GM23248 (cell line): ENCODE measurements at places on chromosomes 4 and X. TPM values are rescaled to one million over a fixed set of nuclear protein-coding genes. Genes with fewer than 3 reads are reported as not detected.

Gene APLN
- 0.80 and 1.1 TPM in 2 replicates for polyA plus RNA-seq

Gene MAGEA2B
- not detected in 2 replicates for polyA plus RNA-seq

Gene GLUD2
- 0.28 and 0.36 TPM in 2 replicates for polyA plus RNA-seq

Gene ZNF595
- polyA plus RNA-seq: 5.3 and 5.8 TPM in 2 replicates

Gene CT45A5
- not detected in 2 replicates for polyA plus RNA-seq

Gene NAA11
- not detected in 2 replicates for polyA plus RNA-seq

Gene PITX2
- 5.6 and 5.8 TPM in 2 replicates for polyA plus RNA-seq

Gene RAB9B
- polyA plus RNA-seq: 0.80 and 0.81 TPM in 2 replicates

Gene PDCL2
- not detected in 2 replicates for polyA plus RNA-seq

Gene ETDB
- not detected in 2 replicates for polyA plus RNA-seq

Gene UCP1
- polyA plus RNA-seq: not detected in 2 replicates

Gene CYP2U1
- 6.8 and 7.1 TPM in 2 replicates for polyA plus RNA-seq

Gene PABPC1L2B
- polyA plus RNA-seq: not detected in 2 replicates

Gene TRIML2
- not detected in 2 replicates for polyA plus RNA-seq

Gene SCFD2
- 30.4 and 30.7 TPM in 2 replicates for polyA plus RNA-seq

Gene TCEAL3
- polyA plus RNA-seq: 53.1 and 58.1 TPM in 2 replicates

Gene HTN1
- not detected in 2 replicates for polyA plus RNA-seq

Gene MAML3
- polyA plus RNA-seq: 0.61 and 0.96 TPM in 2 replicates
